ENCODE measurements at places on chromosomes 6 and 20. TPM values are rescaled to one million over a fixed set of nuclear protein-coding genes. Genes with fewer than 3 reads are reported as not detected.

DNA sequence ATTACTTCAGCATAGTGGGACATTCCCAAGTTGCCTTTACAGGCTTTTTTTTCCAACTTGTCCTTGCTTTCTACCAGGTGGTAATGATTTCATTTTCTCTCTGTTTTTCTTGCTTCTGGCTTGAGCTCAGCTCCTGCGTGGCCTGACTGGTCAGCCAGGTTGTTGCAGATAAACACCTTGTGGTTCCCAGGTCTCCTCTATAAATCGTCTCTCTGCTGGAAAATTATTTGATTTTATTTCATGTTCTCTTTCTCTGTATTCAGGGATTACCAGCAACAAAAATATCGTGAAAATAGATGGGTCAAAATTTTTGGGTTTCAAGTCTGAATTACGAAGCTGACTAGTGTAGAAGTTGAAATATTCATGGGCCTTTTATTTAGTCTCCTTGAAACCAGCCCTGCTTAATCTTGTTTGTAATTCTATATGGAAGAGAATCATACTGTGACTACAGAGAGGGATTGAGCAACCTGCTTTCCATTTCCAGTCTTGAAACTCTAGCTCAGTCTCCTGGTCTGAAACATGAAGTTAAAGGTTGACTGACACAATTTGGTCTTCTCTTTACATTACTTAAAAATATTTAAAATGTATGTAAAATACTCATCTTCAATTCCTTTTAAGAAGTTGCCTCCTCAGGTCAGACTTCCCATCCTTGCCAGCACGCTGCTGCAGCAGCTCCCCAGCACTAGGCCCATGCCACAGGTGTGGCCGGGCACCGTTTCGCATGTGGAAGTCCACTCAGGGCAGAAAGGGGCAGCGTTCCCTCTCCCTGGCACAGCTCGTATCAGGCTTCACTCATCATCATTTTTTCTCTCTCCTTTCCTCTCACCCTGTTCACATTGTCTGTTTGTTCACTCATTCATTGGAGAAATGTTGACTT, 7.1 kb downstream of the DUSP22 start:
- no peak overlapping the region for H3K27ac ChIP-seq
- H3K36me3 ChIP-seq = peaks cover 6% of the 10 kb centered on the region
- DNase-seq = no peak
- H3K27me3 ChIP-seq = no peaks in the 10 kb centered on the region

DNA sequence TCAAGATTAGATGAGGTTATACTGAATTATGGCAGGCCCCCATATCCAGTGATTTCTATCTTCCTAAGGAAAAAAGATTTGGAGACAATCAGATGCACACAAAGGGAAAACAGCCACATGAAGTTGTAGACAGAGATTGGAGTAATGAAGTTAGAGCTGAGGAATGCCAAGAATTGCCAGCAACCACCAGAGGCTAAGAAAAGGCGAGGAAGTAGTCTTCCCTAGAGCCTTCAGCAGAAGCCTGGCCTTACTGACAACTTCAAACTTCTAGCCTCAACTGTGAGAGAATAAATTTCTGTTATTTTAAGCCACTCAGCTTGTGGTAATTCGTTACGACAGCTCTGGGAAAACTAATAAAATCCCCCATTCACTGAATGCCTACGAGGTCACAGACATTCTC, 473.9 kb downstream of the COL12A1 start:
- no peaks in the 10 kb centered on the region for H3K27me3 ChIP-seq
- H3K36me3 ChIP-seq = no peaks in the 10 kb centered on the region
- no peak overlapping the region for H3K4me3 ChIP-seq
- H3K27ac ChIP-seq = no peak overlapping the region
- DNase-seq = no peak

BMP7 gene
- total RNA-seq = 7.1 TPM

BPIFB1 gene
- total RNA-seq = not detected

All from esophagus muscularis mucosa (tissue), 4 donors.